Glomerular endothelial cell (primary cell): ENCODE measurements at places on chromosomes 2 and 18.

GRCh38 chr2:235842941-235843340, 325.2 kb downstream of the GBX2 start:
- DNase-seq = no peak

DNA sequence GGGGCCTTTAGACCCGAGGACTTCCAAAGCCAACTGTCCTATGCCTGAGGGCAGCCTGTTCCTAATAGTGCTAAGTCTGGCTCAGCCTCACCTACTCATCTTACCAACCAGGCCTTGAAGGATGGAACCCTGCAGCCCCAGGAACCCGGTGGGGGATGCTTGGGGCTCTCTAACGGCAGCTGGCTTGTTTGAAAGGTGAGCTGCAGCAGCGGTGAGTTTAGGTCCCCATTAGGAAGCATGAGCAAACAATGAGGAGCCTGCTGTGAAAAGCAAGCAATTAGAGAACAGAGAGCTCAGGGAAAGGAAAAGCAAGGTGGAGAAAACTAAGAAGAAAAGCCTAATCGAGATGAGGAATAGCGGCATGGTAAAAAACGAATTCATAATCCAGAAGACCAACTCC, 39.9 kb downstream of the SP110 start:
- DNase-seq = no peak

- DNase-seq = peak; percentile 45
Measured at GRCh38 chr2:169528271-169528701, 18.8 kb downstream of the KLHL41 start.

DNA sequence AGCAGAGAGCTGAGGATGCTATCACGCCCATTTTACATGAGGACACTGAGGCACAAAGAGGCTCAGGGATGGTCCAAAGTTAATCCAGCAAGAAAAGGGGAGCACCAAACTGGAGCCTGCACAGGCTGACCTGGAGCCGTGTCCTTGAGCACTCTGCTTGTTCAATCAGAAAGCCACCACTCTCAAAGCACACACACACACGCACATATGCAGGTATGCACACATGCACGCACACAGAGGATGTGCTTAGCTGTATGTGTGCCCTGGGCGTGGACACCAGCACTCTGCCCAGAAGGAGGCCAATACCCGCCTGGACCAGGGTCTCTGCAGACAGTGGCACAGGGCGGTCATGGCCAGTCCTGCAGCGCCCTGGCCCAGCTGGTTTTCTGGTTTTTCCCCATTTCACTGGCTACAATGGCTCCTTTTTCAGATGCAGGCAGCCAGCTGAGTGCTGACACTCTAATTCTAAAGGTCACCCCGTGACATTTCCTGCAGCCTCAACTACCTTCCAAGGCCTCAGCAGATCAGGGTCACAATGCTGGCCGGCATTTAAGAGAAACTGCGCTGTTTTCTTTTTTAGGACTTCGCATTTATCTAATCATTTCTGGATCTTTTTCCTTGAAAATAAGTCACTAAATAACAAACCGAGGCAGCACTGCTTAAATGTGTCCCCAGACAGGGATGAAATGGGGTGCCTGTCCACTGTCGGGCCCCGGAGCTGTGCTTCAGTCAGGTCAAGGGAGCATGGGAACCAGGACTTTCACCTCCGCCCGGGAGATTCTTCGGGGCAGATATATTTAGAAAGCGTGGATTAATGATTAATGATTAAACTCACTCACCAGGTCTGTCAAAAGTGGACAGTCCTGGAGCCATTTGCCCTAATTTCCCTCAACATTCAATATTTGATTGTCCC, 104.5 kb downstream of the HDAC4 start:
- DNase-seq = no peak

- no peak for DNase-seq
Measured at GRCh38 chr2:60679036-60679780, 76.9 kb upstream of the PAPOLG start.
